Diencephalon (tissue), 1 donor: ENCODE measurements at places on chromosomes 12 and 14. TPM values are rescaled to one million over a fixed set of nuclear protein-coding genes. Genes with fewer than 3 reads are reported as not detected.

SRRM4 gene
- total RNA-seq: 11.5 TPM

DLGAP5 gene
- 8.8 TPM for total RNA-seq

TMEM63C gene
- 12.7 TPM for total RNA-seq

SMIM10L1 gene
- total RNA-seq: 15.5 TPM

OLR1 gene
- total RNA-seq: 16.4 TPM
